ENCODE measurements at places on chromosomes 6 and 20.

- peak; percentile 90 for DNase-seq
Measured at GRCh38 chr20:64053841-64054661, 4.6 kb upstream of the SOX18 start.

DNA sequence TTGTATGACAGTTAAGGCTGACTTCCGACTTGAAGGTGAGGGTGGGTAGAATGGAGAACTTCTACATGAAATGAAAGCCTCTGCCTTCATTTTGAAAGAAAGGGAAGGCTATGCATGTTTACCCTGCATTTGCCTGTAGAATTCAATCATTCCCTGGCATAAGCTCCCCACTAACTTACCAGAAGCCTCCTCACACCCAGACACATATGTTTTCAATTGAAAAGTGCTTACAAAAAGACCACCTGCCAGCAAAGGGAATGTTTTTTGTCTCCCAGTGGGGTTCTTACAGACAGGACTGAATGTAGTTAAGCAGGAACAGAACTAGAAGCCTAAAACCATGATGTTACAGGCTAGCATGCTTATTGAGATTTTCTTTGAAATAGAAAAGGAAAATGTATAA is 392.1 kb upstream of the HSF2 start:
- DNase-seq, result no peak

GRCh38 chr6:28534306-28534705 is 8.6 kb downstream of the GPX5 start:
- DNase-seq, result no peak

DNA sequence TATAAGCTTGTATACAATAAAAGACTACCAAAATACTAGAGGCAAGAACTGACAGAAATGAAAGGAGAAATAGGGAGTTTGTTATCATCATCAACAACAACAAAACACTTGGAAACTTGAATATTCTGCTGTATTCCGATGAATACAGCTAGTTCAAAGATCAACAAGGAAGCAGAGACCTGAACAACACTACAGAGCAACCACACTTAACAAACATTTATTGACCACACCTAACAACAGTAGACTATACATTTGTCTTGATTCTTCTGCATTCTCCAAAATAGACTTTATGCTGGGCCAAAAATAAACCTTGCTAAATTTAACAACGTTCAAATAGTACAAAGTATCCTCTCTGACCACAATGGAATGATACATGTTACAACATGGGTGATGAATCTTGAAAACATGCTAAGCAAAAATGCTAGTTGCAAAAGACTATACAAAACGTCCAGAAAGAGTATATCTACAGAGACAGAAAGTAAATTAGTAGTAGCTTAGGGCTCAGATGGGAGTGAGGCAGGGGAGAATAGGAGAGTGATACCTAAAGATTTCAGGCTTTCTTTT is 39.1 kb upstream of the PAK5 start:
- DNase-seq, result no peak

GRCh38 chr6:148770408-148771211 is 23.8 kb downstream of the UST start:
- no peak for DNase-seq

DNA sequence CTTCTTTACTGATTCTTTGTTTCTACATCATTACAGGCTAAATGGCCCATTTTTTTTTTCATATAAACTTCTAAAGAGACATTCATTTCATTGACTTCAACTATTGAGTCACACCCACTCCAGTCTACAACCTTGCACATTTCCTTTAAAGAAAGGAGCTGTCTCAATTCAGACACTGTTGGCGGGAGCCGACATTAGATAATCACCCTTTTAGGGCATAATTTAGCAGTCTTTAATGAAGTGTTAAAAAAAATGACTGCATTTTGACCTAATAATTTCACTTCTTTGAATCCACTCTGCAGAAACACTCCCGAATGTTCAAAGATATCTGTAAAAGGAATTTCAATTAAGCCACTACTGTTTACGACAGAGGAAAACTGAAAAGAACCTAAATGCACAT is 1.5 kb downstream of the EPM2A start:
- DNase-seq, result no peak

GRCh38 chr20:31505903-31506302 is 8.3 kb upstream of the HM13 start:
- DNase-seq, result no peak

- no peak for DNase-seq
Measured at GRCh38 chr6:36102853-36103252, 27.5 kb upstream of the MAPK13 start.

GRCh38 chr20:49790077-49790798 is 22.4 kb upstream of the SLC9A8 start:
- DNase-seq, result peak; percentile 57

GRCh38 chr6:99017150-99017549 is 69.4 kb upstream of the FBXL4 start:
- no peak for DNase-seq

- DNase-seq, result peak; percentile 34
Measured at GRCh38 chr6:41536795-41537758, 9.1 kb upstream of the FOXP4 start.

GRCh38 chr6:100719883-100720682 is 161.0 kb downstream of the ASCC3 start:
- no peak for DNase-seq
